Nucleus accumbens (tissue), 56 donors: ENCODE measurements at places on chromosomes 2 and 18.

DNA sequence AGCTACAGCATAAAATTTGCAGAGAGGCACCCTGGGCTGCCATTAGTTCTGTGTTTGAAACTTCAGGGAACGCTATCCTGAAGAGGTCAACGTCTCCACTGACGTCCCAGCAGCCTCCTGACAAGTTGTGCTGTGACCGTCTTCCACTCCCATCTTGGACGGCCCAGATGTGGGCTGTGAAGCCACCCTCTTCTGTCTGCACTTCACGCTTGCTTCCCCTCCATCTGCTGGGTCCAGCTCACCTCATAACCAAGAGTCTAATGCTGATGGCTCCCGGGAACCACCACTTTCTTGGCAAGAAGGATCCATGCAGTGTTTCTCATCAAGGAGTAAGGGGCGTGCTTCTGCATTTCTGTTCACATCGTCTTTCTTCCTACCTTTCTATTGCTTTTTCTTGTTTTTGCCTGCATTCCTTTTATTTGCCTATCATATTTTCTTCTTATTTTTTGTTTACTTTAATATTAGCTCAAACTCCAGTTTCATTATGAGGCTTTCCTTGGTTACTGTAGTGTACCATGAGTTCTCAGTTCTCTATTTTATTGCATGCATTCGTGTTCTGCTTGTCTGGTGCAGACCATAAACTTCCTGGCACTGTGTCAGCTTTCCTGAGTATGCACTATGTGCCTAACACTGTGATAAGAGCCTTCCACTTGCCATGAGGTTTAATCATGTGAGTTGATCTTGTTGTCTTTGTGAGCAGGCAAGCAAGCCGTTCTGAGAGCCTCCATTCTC, 631.8 kb upstream of the RAB6C start:
- DNase-seq: no peak

- no peak for DNase-seq
Measured at GRCh38 chr18:51559198-51559901, 361.9 kb upstream of the MEX3C start.

GRCh38 chr2:152421521-152422370, 86.8 kb downstream of the FMNL2 start:
- DNase-seq: no peak

DNA sequence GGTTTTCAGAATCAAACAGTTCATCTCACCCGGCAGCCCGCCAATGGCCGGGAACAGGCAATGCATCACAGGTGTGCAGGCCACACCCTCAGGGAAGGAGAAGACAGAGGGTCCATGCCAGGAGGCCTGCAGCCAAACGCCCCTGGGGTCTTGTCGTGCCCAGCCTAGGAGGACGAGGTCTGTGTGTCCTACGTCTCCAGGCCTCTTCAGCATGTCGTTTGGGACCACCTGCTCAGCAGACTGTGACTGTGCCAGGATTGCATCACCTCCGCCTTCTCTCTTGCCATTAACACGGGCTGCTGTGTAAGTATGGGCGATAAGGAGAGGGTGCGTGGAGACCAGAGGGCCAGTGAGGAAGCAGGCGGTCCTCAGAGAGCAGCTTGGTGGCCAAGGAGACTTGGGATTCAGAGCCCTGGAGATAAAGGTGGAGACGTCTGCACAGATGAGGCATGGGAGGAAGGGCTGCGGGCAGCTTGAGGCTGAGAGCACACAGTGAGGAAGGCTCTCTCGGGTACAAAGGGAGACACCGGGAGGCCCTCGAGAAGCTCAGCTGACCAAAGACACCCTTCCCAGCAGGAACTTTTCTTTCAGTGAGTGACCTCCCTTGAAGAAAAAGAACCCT, 37.4 kb upstream of the KLHL29 start:
- no peak for DNase-seq

- DNase-seq: no peak
Measured at GRCh38 chr2:88265352-88266303, 95.5 kb downstream of the THNSL2 start.

DNA sequence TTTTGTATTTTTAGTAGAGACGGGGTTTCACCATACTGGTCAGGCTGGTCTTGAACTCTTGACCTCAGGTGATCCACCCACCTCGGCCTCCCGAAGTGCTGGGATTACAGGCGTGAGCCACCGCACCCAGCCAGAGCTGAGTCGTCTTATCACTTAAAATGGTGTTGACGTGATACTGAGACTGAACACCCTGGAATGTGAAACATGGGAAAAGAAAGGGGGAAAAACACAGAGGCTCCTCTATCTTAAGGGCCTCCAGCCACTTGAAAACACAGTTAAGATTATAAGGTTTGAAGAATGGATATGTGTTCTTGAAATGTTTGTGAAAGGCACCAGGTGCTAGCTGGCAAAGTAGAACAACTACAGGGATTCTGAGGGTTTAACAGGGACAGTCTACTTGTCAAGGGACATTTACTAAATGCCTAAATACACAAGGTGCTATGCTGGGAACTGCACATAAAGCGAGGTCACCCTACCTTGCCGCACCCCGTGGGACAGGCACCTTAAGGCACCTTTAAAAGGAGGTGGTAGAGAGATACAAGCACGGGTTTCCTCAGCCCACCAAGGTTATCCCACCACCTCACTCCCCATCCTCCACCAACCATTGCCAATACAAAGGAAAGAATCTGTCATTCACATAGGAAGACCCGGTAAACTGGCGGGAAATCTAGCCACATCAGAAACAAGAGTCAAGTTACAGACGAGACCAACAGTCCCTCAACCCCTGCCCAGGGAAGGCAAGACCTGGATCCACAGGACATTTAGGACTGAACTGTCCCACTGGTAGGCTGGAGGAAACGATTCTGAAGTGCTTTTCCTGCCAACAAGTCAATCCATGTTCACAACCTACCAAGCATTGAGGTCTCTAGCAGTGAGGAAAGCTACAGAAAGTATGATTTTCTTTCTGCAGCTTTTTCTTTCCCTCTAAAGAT, 43.4 kb downstream of the STK39 start:
- DNase-seq: no peak

DNA sequence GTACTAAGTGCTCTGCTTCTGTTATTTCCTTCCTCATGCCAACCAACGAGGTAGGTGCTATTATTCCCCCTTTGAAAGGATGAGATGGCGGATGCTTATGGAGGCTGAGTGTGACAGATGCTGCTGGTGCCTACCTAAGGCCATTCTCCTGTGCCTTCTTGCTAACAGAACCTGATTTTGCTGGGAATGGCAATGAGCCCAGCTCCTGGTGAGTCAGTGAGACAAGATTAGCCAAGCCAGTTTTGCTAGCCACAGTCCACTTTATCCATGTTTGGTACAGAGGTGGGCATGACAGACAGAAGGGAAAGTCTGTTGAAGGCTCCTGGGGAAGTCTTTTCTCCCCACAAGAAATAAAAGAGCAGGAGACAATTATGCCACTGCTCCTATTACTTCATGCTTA, 43.7 kb upstream of the TMEM163 start:
- no peak for DNase-seq

GRCh38 chr2:40321822-40322221, 130.1 kb downstream of the SLC8A1 start:
- DNase-seq: no peak

DNA sequence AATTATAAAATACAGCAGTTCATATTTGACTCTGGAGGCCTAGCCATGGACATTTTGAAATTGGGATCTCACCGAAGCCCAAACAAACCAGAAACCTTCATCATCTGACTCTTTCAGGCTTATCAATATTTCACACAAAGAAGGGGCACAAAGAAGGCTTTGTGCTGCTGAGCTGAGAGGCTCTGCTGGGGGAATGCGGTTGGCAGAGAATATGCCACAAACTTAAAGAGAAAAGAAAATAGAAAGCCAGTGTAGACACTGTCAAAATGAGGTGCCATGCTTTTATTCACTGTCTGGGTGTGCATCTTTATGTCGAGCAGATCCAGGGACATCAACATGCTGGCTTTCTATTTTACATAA, 162.6 kb downstream of the QPCT start:
- no peak for DNase-seq

- no peak for DNase-seq
Measured at GRCh38 chr2:102480285-102481195, 7.5 kb downstream of the SLC9A4 start.

DNA sequence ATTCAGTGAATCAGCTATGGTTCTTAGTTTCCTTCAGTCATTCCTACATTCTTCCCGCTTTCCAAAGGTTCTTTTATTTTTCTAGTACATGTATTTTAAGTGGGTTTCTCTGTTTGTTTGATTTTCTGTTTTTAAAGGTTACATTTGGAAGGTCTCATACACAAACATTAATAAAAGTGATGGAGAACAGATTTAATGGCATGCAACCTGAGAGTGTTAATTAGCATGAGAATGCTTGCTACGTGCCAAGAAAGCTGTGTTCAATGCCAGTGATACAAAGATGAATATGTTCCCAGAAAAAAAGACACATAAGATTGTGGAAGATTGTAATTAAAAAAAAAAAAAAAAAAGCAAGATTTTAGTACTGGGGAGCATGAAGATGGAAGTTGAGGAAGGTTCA, 61.8 kb upstream of the CDC42EP3 start:
- DNase-seq: no peak

DNA sequence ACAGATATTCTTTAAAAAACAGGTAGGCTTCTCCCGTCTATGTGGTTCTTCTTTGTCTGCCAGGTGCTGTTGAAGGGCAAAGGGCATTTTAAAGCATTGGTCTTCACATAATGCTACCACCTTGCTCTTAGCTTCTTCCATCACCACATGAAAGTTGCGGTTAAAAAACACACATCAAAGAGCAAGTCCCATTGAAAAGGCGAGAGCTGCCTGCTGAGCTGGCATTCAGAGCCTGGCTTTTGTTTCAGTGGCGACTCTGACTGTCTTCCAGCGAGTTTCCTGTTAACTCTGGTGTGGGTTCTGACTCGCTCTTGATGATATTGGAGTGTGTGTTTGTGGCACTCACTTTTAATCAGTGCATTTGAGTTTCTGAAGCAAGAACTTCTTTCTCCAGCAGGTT, 624.9 kb upstream of the FANCL start:
- no peak for DNase-seq

DNA sequence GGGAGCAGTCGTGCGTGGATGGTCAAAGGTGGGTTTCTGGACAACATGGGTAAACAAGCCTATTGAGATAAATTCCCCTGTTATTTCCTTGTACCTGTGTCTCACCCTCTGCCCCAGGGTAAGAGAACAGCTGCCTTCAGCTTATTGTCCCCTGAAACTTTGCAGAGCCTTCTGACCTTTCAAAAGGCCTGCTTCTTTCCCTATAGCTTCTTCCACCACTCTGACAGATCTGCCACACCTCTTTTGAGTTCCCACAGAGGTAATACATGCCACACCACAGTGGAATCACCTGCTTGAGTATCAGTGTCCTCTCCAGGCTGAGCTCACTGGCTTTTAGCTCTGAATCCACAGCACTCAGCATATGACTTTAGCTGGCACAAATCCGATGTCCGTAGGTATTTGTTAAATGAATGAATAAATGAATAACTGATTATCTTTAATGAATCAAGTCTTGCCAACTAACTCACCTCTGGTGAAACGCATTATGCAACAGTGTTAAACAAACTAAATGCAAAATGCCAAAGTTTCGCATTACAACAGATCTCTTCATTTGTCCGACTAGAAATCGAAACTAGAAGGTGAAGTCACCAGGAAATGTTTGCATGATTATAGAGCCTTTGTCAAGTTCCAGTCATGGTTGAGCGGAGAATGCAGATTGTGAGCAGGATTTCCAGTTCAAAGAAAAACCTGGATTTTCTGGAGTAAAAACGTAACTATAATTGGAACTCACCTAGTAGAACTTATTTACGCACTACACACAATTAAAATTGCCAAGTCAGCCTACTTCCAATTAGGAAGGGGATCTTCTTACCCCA, 16.4 kb downstream of the DYNAP start:
- DNase-seq: no peak

- no peak for DNase-seq
Measured at GRCh38 chr18:69785466-69785865, 162.2 kb downstream of the CD226 start.

GRCh38 chr2:187482796-187483195, 34.7 kb upstream of the CALCRL start:
- DNase-seq: no peak

GRCh38 chr18:50507120-50507590, 52.7 kb upstream of the MAPK4 start:
- DNase-seq: no peak

- no peak for DNase-seq
Measured at GRCh38 chr18:63970809-63971205, 926 bp downstream of the SERPINB8 start.

- DNase-seq: no peak
Measured at GRCh38 chr18:47831351-47831750, 99.1 kb downstream of the SMAD2 start.

GRCh38 chr2:54952978-54953456, 97.2 kb downstream of the RTN4 start:
- no peak for DNase-seq

DNA sequence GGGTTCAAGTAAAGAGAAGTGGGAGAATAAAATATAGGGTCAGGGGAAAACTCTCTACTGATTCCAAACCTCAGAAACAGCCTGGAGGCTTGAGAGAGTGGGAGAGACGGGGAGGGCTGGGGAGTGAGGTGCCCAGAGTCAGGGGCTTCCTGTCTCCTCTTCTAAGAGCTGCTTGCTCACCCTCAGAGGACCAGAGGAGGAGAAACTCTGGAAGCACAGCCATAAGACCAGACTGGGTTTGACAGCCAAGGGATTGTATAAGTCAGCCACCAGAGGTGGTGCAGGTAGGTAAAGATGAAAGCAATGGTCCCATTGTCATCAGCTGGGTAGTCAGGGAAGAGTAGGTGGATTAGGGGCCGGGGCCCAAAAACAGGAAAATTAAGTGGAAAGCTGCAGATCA, 259.4 kb downstream of the TNS1 start:
- DNase-seq: no peak

DNA sequence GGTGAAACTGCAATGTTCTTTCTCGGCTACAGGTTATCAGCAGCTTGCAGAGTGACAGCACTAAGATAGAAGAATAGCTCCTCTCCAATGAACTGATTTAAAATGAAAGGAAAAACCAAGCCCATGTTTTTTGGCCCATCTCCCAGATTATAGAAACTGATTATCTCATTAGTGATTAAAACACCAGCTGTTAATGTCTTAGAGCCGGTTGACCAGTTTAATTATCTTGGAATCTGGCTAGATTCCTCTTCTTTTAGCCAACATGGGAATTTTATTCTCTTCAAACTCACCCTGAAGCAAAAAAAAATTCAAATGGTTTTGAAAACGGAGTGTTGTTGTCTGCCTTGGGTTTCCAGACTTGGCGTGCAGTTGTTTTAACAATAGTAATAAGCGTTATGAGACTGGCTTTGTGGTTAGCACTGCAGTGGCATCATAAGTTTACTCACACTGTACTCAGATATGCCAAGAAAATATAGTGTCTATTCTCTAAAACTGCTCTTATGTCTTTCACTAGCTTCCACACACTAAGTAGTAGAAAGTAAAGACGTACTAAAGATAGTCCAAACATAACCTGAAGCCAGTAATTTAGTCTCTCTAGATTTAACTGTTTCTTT, 665.3 kb downstream of the STK39 start:
- no peak for DNase-seq

DNA sequence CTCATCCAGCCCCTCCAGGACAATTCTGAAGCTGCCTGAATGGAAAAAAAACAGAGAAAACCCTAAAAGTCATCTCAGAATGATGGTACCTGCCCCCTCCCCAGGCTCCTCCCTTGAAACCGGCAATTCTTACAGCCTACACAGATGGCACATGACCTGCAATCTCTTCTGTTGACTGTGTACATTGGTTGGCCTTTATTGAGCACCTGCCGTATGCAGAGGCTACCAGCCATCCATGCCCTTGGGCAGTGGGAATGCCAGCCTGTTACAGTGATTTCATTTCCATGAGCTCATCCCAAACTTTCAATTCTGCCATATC, 57.1 kb downstream of the EMX1 start:
- no peak for DNase-seq
